ENCODE measurements at places on chromosomes 11 and 22.

DNA sequence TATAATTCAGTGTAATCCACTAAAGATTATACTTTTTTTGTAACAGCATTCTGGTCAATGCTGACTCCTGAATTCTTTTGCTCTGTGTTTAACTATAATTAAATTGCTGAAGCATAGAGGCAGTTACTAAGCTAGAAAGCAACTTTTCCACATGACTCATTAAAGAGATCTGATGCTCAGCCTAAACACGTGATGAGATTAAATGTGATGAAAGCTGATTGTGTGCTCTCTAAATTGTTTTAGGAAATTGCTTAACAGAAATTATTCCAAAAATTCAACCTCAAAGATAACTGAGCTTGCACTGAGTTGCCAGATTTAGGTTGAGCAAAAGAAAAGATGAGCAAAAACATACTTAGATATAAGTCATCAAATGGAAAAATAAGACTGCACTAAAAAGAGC, 1033.6 kb downstream of the FAM181B start:
- no peak for DNase-seq

GRCh38 chr11:115623021-115623451, 118.8 kb upstream of the CADM1 start:
- no peak for DNase-seq

- no peak for DNase-seq
Observed at GRCh38 chr22:31185056-31185455, 25.1 kb downstream of the RNF185 start.

DNA sequence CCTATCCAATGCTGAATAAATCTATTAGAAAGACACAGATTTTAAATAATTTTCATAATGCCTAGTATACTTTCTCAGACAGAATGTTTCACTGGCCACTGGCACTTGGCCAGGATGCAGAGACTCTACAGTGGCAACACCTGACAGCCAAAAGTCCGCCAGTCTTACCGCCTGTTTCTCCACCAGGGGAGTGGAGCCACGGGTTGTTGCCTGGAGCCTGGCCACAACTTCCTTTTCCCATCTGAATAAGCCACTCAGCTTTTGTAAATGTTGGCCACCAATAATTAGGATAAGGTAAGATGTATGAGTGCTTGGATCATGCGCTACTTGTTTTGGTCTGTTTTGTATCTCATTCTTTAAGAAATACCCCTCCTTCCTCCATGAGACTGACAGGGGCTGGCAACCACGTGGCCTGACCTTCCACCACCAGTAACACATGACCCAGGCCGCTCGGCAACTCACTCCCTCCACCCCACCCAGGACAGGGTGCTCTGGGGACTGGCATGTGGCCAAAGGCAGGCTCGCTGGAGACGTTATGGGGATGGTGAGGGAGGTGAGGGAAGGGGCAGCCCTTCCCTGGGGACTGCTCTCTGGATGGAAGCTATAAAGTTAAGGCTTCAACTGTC, 93.0 kb upstream of the BID start:
- no peak for DNase-seq

- DNase-seq: no peak
Observed at GRCh38 chr11:77677138-77677537, 39.5 kb upstream of the CLNS1A start.

DNA sequence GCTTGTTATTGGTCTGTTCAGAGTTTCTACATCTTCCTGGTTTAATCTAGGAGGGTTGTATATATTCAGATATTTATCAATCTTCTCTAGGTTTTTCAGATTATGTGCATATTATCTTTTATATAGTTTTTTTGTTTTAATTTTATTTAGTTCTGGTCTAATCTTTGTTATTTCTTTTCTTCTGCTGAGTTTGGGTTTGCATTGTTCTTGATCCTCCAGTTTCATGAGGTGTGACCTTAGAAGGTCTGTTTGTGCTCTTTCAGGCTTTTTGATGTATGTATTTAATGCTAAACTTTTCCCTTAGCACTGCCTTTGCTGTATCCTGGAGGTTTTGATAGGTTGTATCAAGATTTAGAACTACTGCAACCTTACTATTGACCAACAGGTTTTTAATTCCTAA, 117.7 kb downstream of the VPREB1 start:
- no peak for DNase-seq

GRCh38 chr11:64028398-64029115, 7.2 kb upstream of the FLRT1 start:
- peak; percentile 4 for DNase-seq

DNA sequence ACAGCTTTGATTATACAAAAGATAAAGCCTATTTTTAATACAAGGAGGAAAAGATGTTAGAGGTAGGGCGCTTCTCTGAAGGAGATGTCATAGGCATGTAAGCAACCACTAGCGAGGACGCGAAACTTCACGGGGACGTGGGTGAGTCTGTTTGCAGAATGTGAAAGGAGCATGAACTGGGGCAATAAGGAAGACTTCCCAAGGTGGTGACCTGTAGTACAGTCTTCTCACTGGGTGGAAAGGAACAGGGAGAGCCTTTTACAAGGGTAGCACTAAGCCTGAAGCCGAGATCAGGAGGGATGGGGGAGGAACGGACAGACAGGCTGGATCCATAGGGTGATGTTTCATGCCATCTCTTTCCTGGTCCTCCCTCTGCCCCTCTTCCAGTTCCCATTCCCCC, 10.0 kb upstream of the MICAL2 start:
- no peak for DNase-seq

DNA sequence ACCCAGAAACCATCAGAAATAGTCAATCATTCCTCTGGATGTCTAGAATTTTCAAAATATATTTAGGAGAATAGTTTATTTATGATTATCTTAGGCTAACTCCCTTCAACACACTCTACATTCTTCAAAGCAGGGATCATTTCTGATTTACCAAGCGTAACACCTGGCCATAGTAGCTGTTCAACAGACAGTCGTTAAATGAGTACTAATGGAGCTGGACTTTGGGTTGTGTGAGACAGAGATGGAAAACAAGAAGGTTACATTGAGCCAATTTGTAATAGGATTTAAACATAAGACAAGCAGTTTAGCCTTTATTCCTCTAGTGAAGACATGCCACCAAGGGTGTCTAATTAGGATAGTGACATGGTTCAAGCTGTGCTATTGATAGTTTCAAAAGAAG, 129.2 kb upstream of the ANO3 start:
- no peak for DNase-seq

- no peak for DNase-seq
Observed at GRCh38 chr22:48844056-48844675, 983.5 kb downstream of the BRD1 start.

DNA sequence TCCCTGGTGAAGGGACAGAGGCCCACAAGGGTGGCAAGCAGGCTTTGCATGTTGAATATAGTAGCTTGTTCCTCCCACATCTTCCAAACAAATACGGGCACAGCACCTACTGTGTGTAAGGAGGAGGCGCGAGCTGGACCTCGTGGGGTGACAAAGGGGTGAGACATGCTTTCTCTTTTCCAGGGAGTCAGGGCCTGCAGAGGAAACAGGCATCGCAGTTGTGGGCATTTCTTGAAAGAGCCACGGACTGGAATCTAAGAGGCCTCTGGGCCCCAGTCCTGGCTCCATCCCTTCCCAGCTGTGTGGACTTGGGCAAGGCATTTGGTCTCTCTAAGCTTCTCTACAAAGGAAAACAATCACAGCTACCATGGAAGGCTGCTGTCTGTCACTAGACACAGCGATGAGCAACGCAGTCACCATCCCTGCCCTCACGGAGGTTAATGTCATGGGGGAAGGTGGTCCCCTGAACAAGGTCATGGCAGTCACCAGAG, 13.0 kb upstream of the CDC42EP1 start:
- DNase-seq: no peak

DNA sequence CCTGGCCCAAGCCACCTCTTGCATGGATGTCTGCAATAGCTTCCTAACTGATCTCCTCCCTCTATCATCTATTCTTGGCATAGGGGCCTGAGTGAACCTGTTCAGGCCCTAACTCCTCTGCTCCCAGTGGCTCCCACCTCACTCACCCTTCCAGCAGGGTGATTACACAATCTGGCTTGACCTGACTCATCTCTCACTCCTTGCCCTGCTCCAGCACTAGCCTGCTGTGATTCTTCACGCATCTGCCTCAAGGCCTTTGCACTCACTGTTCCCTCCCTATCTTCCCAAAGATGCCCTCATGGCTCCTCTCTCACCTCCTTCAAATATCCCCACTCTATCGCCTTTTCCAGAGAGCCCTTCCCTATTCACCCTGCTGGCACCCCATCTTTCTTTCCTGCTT, 10.5 kb downstream of the SCN4B start:
- no peak for DNase-seq

DNA sequence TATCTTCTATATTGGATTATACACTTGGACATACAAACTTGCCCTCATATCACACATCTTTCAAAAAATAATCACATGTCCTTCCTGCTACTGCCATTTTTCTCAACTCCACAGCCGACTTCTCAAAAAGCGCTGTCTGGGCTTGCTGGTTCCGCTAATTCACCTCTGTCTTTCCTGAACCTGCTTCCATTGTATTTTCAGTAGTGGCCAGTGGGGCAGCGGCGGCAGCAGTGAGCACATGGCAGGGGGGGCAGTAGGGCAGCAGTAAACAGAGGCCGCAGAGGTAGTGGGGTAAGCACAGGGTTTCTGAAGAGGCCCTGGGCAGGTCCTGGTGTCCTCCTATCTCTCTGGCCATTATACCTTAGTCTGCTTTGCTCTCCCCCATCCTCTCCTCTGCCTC, 126.3 kb downstream of the RRAS2 start:
- no peak for DNase-seq

GRCh38 chr11:559712-560304, 730 bp downstream of the LMNTD2 start:
- no peak for DNase-seq

- peak; percentile 17 for DNase-seq
Observed at GRCh38 chr11:103035791-103036434, 56.0 kb downstream of the DCUN1D5 start.

GRCh38 chr11:280706-281485, 2.7 kb downstream of the NLRP6 start:
- DNase-seq: no peak

- no peak for DNase-seq
Observed at GRCh38 chr11:35030716-35031213, 108.2 kb upstream of the CD44 start.

DNA sequence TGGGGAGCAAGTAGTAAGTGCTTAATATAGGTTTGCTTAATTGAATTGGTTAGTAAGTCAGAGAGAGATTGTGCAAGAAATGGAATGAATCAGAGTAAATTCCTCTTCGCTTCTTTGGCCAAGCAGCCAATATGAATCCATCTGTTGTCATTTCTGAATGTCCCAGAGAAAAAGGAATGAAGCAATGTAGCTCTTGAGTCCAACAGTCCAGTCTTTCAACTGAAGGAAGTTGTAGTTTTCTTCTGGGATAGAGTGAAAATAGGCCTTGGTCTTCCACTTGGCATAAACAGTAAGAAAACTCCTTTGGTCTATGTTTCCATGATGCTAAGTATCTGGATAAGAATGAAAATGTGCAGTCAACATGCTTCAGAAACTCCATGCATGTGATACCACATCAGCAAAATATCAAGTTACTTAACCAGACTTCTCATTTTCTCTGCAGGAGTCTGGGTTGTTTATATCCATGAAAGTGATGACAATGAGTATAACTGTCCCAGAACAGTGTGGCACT, 1.8 kb upstream of the FIBIN start:
- DNase-seq: no peak
